Suprapubic skin (tissue), 4 donors: ENCODE measurements at places on chromosomes 6 and 20. TPM values are rescaled to one million over a fixed set of nuclear protein-coding genes. Genes with fewer than 3 reads are reported as not detected.

HTR1B gene
- total RNA-seq: not detected

ZKSCAN8 gene
- 16.1 TPM for total RNA-seq

TMEM200A gene
- total RNA-seq: 0.81 TPM

CARMIL1 gene
- 13.6 TPM for total RNA-seq

SLC13A3 gene
- 6.2 TPM for total RNA-seq

PNPLA1 gene
- total RNA-seq: 40.3 TPM
